ENCODE measurements at places on chromosomes 3 and 15.

GRCh38 chr15:90038632-90039095 is 37.5 kb downstream of the ZNF710 start:
- DNase-seq = no peak

GRCh38 chr15:62462721-62463120 is 297.6 kb upstream of the C2CD4B start:
- DNase-seq = no peak

DNA sequence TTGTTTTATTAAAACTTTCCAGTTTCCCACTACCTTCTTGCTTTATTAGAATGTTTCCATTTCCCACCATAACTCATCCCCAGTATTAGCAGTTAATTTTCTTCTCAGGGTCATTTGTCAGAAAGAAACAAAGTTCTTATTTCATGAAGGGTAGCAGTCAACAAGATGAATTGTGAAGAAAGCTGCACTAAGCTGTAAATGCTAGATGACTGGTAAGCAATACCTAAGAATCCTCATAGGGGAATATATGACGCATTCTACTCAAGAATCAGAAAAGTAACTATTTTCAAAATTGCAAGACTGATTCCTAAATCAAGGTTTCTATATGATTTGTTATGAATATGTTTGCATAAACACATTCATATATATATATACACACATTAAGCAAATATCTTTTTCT is 48.8 kb upstream of the WDR5B start:
- no peak for DNase-seq

GRCh38 chr3:141901914-141902313 is 25.5 kb downstream of the ATP1B3 start:
- no peak for DNase-seq

DNA sequence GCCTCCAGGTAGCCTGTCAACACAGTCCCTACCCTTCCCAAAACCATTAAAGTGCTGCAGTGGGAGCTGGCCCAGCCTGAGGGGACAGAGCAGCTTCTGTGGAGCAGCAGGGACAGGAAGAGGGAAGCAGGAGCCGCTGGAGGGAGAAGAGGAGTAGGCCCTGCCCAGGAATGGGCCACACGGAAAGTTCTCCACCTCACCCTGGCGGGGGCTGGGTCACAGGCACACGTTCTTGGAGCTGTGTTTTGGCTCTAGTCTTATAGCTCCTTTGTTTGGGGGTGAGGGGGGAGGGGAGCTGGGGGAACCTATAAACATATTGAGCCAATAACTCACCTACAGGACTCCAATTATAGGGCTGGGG is 508.6 kb downstream of the SHQ1 start:
- no peak for DNase-seq

DNA sequence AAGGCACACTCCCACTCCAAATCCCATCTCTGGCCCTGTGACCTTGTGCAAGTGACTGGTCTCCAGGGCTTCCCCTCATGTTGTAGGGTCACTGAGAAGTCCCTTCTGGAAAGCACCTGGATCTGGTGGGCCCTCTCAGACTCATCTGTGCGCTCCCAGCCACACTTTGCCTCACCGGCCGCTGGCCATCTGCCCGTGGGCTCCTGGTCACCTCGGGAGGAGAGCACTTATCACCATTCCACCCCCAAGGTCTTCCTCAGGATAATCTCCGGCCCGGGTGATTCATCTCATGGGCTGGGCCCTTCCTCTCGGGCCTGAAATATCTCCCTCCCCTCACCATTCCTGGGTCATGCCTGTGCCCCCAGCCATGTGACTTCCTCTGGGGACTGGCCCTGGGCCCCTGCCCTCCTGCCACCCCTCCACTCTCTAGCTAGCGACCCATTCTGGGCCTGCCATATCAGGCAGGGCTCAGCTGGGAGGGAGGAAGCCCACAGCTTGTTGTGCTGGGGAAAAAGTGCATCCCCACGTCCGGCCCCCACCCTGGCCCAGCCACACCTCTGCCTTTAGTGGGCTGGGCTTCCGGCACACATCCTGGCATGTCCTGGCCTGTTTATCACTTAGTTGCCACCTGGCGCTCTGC is 10.6 kb upstream of the WNT7A start:
- DNase-seq = no peak

DNA sequence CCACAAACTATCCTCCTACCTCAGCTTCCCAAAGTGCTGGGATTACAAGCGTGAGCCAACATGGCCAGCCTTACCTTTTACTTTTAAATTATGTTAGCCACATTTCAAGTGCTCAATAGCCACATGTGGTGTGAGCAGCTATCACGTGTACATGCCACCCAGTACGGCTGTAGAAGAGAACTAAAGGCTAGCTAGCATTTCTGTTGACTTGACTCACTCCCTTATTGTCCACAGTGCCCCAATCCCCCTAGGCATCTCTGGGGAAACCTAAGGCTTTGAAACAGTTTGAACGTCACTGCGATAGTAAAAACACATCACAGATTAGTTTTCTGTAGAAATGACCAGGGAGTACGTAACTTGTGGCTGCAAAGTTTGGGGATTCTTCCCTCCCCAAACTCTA is 12.0 kb downstream of the C15orf40 start:
- DNase-seq = no peak

- no peak for DNase-seq
Observed at GRCh38 chr3:3665546-3665945, 133.7 kb upstream of the LRRN1 start.

DNA sequence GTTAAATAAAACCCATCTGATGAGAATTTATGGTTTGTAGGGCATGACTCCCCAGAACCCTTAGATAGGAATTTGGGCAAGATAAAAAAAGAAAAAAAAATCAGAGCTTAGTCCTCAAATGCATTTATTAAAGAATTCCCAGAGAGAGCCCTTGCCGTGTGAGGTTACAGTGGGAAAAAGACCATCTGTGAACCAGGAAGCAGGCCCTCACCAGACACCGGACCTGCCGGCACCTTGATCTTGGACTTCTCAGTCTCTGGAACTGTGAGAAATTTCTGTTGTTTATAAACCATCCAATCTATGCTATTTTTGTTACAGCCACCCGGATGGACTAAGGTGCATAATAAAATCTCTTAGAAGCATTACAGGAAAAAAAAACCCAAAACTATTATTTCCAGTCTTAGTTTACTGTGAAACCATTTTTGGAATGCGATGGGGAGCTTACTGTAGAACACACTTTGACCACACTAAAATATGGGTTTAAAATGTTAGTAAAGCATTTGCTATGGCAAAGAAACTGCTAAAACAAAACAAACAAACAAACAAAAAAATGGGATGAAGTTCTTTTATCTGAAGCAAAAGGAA is 72.2 kb downstream of the LEKR1 start:
- DNase-seq = no peak

GRCh38 chr3:55174747-55175146 is 246.9 kb upstream of the LRTM1 start:
- no peak for DNase-seq

- no peak for DNase-seq
Observed at GRCh38 chr15:65408324-65409035, 14.3 kb downstream of the IGDCC4 start.

- DNase-seq = no peak
Observed at GRCh38 chr15:65094294-65094995, 17.9 kb downstream of the KBTBD13 start.

DNA sequence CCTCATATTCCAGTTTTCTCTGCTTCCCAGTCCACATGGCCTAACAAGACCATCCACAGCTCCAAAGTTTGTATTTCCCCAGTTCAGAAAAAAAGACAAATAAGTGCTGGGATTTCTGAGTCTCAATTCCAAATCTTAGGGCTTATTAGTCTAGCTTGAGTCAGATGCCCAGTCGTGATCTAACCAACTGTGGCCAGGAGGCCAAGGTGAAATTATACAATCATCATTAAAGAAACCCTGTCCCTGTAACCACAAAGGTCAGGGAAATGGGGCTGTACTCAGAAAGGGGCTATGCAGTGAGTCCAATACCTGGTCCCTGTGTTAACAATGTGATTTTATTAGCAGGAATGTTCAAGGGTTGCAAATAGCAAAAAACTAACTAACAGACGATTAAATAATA is 40.5 kb upstream of the MITF start:
- no peak for DNase-seq

- DNase-seq = no peak
Observed at GRCh38 chr3:136671921-136672320, 80.3 kb downstream of the STAG1 start.

DNA sequence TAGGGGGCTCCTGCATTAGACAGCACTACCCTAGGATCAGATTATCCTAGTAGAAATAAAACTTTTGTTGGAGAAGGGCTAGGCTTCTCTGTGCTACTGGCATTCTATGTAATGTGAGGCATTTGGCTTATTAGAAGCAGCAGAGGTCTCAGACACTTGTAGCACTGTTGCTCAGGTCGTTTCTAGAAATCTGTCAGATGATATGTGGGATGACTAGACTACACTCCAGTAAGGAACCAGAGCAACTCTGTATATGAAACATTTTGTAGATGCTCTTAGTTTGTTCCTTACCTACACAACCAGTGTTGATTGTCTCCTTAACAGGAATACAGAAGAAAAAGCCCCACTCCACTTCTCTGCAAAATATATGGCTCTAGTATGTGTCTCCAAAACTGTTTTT is 21.9 kb upstream of the FBXL22 start:
- DNase-seq = no peak

- no peak for DNase-seq
Observed at GRCh38 chr3:64158334-64158733, 66.9 kb downstream of the PRICKLE2 start.

- DNase-seq = no peak
Observed at GRCh38 chr15:39188314-39188713, 392.6 kb upstream of the THBS1 start.

- DNase-seq = no peak
Observed at GRCh38 chr15:90813796-90814190, 54.6 kb upstream of the FURIN start.

DNA sequence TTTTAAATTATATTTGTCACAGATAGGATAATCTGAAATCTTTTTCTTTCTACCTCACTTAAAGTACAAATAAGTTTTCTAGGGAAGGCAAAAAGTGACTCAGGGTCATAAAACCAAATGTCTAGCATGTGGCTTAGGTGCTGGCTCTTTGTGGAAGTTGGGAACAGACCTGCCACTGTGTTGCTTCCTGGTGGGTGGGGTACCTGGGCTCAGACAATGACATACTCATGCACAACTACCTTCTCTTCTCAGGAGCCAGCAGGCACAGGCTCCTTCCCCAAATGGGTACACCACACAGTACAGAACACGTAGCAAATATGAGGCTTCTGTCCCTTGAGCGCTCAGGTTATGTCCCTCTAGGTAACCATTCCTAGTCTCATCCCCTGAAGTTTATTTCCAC is 40.1 kb upstream of the MUC13 start:
- DNase-seq = no peak

GRCh38 chr15:67406257-67406861 is 114.6 kb upstream of the C15orf61 start:
- DNase-seq = no peak

- no peak for DNase-seq
Observed at GRCh38 chr3:172280406-172281051, 167.7 kb downstream of the GHSR start.

DNA sequence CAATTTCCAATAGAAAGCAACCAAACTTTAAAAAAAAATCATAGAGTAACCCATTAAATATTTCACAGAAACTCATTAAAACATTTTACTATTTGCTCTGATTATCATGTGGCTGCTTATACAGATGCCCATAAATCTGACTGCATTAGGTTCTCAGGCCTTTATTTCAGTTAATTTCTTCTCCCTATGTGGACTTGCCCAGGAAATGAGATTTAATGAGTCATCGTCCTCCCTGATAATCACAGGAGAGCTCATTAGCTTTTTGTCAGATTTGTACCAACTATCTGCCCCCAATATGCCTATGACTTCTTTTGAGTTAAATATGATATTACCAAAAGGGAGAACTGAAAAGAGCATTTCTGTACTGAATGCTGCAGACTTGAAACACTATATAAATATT is 168.0 kb downstream of the FOXB1 start:
- no peak for DNase-seq

- DNase-seq = no peak
Observed at GRCh38 chr15:88792342-88793282, 10.6 kb upstream of the ACAN start.

GRCh38 chr3:8113626-8114025 is 388.0 kb upstream of the LMCD1 start:
- DNase-seq = no peak

- DNase-seq = no peak
Observed at GRCh38 chr3:4067893-4068292, 235.3 kb upstream of the SETMAR start.

DNA sequence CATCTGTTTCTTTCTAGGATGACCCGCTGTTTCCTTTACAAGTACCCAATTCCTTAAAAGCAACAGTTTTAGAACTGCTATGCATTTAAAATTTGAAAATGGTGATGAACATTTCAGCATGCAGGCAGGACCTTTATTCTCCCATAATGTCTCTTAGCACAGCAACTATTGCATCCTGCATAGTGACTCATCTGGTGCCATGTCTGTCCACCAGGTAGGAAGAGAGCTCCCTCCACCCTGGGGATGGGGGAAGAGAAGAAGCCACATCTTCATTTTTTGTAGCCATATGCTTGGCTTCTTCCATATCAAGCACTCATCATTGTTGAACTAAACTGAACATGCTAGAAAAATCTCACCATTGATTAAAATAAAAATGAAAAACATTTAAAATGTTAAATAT is 9.9 kb downstream of the GPR15 start:
- no peak for DNase-seq

DNA sequence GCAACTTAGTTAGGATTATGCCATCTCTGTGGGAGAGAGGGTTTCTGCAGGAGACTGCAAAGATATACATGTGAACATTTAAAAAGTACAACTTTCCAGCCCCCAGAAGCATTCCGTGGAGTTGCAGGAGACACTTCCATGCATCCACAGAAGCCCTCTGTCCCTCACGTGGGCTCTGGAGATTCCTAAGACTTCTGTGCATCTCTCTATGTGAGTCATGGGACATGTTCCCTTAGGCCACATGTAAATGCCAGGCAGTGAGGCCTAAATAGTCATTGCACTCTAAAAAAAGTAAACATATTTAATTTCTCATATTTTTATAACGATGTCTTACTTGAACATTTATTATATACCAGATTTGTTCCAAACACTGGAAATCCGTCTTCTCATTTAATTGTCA is 126.5 kb upstream of the ROPN1 start:
- no peak for DNase-seq

DNA sequence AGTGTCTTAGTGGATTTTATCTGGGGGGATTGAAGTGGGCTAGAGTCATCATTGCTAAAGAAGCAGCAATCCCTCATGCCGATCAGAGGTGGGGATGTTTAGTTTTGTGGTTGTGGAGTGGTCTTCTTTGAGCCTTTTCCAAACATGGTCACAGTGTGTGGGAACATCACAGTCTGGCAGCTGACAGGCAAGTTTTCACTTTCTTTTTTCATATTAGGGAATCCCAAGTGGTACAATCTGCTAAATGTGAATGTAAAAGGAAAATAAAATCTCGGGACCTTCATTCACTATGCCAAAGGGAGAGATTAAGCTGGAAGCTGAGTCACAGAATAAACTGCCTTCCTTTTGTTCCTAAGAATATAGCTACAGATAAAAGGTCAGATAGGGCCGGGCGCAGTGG is 10.4 kb upstream of the CX3CR1 start:
- DNase-seq = no peak

- no peak for DNase-seq
Observed at GRCh38 chr3:171614318-171614921, 154.2 kb upstream of the TNIK start.

Measured in stimulated activated CD8-positive, alpha-beta memory T cell treated with anti-CD3 and anti-CD28 coated beads, Interleukin-7, amount 100 ng/mL, for 4 hours (primary cell).